ENCODE measurements at places on chromosomes 12 and 14.

GRCh38 chr12:93742110-93742934, 65.1 kb downstream of the CRADD start:
- DNase-seq = peak; percentile 41

DNA sequence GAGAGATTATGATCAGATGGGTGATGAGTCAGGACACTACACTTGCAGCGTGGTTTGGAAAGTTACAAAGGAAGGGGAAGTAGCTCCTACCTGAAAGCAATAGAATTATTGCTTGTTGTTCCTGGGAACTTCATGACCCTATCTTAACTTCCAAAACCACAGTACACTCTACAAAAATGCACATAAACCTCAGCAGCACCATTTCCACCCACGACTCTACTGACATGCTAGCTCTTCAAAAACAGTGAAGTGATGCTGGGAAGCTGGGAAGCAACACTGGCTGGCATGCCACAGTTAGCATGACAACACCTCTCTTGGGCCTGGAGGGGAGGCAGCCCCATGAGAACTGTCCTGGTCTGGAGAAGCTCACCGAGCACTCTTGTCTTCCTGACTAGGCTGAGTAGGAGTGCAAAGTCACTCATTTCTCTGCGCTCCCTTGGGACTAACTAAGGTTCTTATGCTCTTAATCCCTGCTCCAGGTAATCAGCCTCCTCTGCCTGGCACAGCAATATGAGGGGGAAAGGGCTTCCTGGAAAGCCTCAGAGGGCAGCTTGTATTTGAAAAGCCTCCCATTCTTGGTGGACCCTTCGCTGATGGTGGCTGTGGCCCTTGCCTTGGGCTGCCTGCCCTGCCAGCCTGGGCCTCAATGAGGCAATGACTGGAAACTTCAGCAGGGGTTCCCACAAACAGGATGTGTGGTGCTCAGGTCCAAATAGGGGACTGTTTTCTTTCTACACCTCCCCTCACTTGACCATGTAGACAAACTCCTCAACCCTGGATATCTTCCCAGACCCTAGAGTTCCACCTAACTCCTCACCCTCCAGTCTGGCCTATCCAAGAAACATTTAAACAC, 1.2 kb downstream of the KRT3 start:
- DNase-seq = peak; percentile 22

DNA sequence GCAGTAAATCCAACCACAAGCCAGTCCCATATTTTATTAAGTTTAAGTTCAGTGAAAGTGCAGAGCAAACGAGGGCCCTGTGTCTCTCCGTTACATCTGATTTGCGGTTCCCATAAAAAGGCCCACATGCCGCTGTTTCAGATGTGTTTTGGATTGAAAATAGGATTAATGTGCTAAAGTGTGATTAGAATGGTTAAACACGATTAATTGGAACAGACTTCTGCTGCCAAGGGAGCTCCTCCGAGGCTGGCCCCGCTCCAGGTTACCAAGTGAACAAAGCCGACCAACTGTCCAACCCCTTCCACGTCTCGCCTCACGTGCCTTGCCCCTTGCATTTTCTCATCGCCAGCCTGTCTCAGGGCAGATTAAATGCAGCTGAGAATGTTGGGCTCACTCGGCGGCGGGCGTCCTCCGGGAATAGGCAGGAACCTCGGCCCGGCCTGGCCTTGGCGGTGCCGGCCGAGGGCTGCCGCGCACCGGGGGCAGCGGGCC, 166.5 kb upstream of the GSC start:
- no peak for DNase-seq

GRCh38 chr14:36975834-36976233, 196.6 kb downstream of the SLC25A21 start:
- DNase-seq = no peak

DNA sequence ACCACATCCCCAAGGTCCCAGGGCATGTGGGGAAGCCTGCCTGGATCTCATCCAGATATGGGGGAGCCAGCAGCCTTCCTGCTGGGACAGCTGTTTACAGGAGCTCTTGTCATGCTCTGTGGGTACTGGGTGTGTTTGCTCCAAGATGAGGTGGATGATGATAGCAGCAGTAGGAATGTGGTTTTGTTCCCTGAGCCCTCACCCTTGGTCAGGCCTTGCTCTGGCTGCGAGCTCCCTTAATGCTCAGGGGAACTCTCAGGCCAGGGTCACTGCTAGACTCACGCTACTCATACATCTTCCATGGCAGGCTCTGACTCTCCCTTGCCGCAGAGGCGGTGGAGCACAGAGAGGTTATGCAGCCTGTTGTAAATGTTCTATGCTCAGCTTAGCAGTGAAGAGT, 990.3 kb downstream of the AACS start:
- DNase-seq = peak; percentile 96

Data from HS-5 (cell line).